Stimulated activated naive B cell treated with anti-CD40 and anti-IgM and Interleukin-4, amounts not matched to agents 10 μg/mL and 1 μg/mL and 100 μg/mL, for 72 hours (primary cell): ENCODE measurements at places on chromosomes 12 and 14.

DNA sequence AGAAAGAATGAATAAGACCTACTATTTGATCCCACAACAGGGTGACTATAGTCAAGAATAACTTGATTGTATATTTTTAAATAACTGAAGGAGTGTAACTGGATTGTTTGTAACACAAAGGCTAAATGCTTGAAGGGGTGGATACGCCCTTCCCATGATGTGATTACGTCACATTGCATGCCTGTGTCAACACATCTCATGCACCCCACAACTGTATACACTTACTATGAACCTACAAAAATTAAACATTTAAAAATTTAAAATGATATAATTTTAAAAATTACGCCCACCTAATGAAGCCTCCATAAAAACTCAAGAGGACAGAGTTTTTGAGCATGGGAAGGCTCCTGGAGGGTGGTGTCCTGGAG is 94.5 kb downstream of the SCARB1 start:
- peaks cover 20% of the 10 kb centered on the region for H3K36me3 ChIP-seq
- H3K4me1 ChIP-seq = peaks cover 62% of the 10 kb centered on the region
- DNase-seq = no peak
- H3K4me3 ChIP-seq = no peak overlapping the region
- peaks cover 12% of the 10 kb centered on the region for H3K27me3 ChIP-seq

GRCh38 chr12:45089411-45090075 is 38.6 kb upstream of the DBX2 start:
- no peak for DNase-seq
- peaks cover 6% of the 10 kb centered on the region for H3K27me3 ChIP-seq
- H3K36me3 ChIP-seq = peaks cover 4% of the 10 kb centered on the region

GRCh38 chr12:473863-474577 is 14.3 kb downstream of the B4GALNT3 start:
- peaks cover 44% of the 10 kb centered on the region for H3K27me3 ChIP-seq
- H3K4me3 ChIP-seq = no peak overlapping the region
- no peak for DNase-seq
- peaks cover 1% of the 10 kb centered on the region for H3K4me1 ChIP-seq

DNA sequence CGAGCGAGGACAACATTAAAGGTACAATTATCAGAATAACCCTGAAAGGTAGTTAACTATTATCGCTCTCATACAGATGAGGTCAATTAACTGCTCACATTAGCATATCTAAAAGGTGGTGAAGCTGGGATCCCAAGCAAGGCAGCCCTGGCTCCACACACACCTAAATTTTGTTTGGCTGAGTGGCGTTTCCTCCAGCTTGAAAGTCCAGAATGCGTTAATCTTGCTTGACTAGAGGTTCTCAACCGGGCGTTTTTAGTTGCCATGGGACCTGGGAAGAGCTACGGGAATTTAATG is 531 bp downstream of the DLGAP5 start:
- H3K4me1 ChIP-seq = peaks cover 7% of the 10 kb centered on the region
- H3K27ac ChIP-seq = no peak overlapping the region
- H3K36me3 ChIP-seq = no peaks in the 10 kb centered on the region
- peak overlapping the region; percentile 84 for H3K4me3 ChIP-seq
- no peaks in the 10 kb centered on the region for H3K27me3 ChIP-seq
- no peak for DNase-seq

DNA sequence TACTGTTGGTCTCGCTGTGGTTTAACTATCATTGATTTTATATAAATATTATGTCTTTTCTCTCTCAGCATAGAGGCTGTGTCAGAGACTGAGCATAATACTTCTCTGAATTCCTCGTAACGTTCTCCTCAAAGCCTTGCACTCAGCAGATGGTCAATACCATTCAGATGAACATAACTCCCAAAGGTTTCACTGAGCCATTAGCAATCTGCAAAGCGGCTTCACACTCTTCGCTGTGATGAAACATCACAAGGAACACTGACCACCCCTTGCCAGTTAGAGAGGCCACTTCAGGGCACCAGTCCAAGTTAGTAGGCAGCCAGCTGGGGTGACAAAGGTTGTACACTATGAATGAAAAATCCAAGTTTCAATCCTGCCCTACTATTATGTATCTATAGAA is 30.1 kb upstream of the STON2 start:
- no peak overlapping the region for H3K27ac ChIP-seq
- no peak for DNase-seq
- H3K27me3 ChIP-seq = peaks cover 54% of the 10 kb centered on the region
- H3K4me3 ChIP-seq = no peak overlapping the region

DNA sequence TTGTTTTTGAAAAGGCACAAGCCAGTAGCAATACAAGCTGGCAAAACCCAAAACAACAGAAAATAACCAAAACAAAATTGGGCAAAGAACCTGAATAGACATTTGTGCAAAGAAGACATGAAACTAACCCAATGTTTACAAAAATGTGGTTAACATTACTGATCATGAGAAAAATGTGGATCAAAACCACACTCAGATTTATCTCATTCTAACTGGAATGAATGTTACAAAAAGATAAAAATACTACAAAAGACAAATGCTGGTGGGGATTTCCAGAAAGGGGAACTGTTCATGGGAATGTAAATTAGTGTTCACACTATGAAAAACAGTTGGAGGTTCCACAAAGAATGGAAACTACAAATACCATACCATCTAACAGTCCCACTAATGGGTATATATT is 26.6 kb downstream of the ASCL4 start:
- H3K27ac ChIP-seq = no peak overlapping the region
- peaks cover 14% of the 10 kb centered on the region for H3K4me1 ChIP-seq
- no peak for DNase-seq
- H3K4me3 ChIP-seq = no peak overlapping the region
- no peaks in the 10 kb centered on the region for H3K36me3 ChIP-seq

DNA sequence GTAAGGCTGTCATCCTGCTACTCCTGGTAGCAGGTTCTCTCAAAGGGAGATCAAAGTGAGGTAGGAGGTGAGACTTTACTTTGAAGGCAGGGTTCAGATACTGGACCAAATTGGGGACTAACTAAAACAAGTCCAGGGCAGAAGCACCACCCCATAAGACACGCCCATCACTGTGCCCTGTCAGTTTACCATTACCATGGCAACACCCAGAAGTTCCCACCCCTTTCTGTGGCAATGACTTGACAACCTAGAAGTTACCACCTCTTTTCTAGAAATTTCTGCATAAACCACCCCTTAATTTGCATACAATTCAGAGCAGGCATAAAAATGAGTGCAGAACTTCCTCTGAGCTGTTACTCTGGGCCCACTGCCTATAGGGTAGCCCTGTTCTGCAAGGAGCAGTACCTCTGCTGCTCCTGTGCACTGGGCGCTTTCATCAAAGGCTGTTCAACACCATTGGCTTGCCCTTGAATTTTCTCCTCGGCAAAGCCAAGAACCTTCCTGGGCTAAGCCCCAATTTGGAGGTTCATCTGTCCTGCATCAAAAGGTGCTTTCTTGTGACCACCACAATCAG is 64.8 kb upstream of the MAX start:
- H3K4me3 ChIP-seq = no peak overlapping the region
- peaks cover 34% of the 10 kb centered on the region for H3K4me1 ChIP-seq
- DNase-seq = no peak
- no peaks in the 10 kb centered on the region for H3K27me3 ChIP-seq
- no peak overlapping the region for H3K27ac ChIP-seq

DNA sequence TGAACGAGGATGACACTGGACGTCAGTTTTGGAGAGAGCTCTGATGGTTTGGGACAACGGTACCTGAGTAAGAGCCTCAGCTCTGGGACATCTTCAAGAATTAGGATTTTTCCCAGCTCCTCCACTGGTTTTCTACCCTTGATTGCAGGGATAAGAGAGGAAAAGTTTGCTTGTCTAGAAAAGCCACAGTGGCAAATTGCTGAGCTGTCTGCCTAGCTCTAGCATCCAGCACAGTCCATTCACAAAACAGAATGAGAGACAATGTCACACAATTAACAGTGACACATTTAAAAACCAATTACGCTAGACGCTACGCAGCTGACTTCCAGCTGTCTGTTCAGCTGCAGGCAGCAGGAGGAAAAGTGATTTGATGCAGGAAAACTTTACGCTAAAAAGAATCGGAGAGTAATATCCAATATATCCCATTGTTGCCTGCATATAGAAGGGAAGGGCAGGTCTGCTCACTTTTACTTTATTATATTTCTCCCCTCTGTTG is 168.1 kb upstream of the PRICKLE1 start:
- no peaks in the 10 kb centered on the region for H3K36me3 ChIP-seq
- no peak for DNase-seq
- no peaks in the 10 kb centered on the region for H3K4me1 ChIP-seq

GRCh38 chr12:123027726-123028445 is 47.4 kb downstream of the ARL6IP4 start:
- H3K27ac ChIP-seq = peak overlapping the region; percentile 44
- H3K27me3 ChIP-seq = no peaks in the 10 kb centered on the region
- no peak overlapping the region for H3K4me3 ChIP-seq
- peaks cover 4% of the 10 kb centered on the region for H3K4me1 ChIP-seq
- H3K36me3 ChIP-seq = peaks cover 8% of the 10 kb centered on the region

- no peak for DNase-seq
- no peaks in the 10 kb centered on the region for H3K27me3 ChIP-seq
- no peaks in the 10 kb centered on the region for H3K4me1 ChIP-seq
- H3K4me3 ChIP-seq = no peak overlapping the region
- no peaks in the 10 kb centered on the region for H3K36me3 ChIP-seq
- H3K27ac ChIP-seq = no peak overlapping the region
These were observed 434.1 kb downstream of the NOVA1 start for GRCh38 chr14:26163761-26164160.

- H3K4me1 ChIP-seq = no peaks in the 10 kb centered on the region
- H3K27me3 ChIP-seq = no peaks in the 10 kb centered on the region
- no peak overlapping the region for H3K4me3 ChIP-seq
- H3K27ac ChIP-seq = no peak overlapping the region
- DNase-seq = no peak
- no peaks in the 10 kb centered on the region for H3K36me3 ChIP-seq
These were observed 19.2 kb downstream of the IL26 start for GRCh38 chr12:68206446-68206845.

- H3K27me3 ChIP-seq = peaks cover 6% of the 10 kb centered on the region
- no peaks in the 10 kb centered on the region for H3K36me3 ChIP-seq
- H3K4me3 ChIP-seq = no peak overlapping the region
- DNase-seq = no peak
- no peak overlapping the region for H3K27ac ChIP-seq
These were observed 13.5 kb upstream of the FAM234B start for GRCh38 chr12:13030541-13031291.

GRCh38 chr14:75927564-75928087 is 54.2 kb downstream of the TGFB3 start:
- H3K27ac ChIP-seq = no peak overlapping the region
- no peak overlapping the region for H3K4me3 ChIP-seq
- no peaks in the 10 kb centered on the region for H3K27me3 ChIP-seq
- no peak for DNase-seq
- no peaks in the 10 kb centered on the region for H3K4me1 ChIP-seq
- H3K36me3 ChIP-seq = peaks cover 17% of the 10 kb centered on the region

DNA sequence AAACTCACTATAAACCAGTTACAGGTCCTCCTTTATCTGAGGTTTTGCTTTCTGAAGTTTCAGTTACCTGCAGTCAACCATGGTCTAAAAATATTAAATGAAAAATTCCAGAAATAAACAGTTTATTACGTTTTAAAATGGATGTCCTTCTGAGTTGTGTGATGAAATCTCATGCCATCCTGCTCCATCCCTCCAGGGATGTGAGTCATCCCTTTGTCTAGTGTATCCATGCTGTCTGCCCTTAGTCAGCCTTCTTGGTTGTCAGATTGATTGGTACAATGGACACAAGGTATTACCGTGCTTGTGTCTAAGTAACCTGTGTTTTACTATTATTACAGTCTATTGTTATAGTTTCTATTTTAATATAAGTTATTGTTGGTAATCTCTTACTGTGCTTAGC is 328.3 kb downstream of the APAF1 start:
- DNase-seq = no peak
- no peaks in the 10 kb centered on the region for H3K36me3 ChIP-seq
- H3K27ac ChIP-seq = no peak overlapping the region
- H3K4me1 ChIP-seq = no peaks in the 10 kb centered on the region

DNA sequence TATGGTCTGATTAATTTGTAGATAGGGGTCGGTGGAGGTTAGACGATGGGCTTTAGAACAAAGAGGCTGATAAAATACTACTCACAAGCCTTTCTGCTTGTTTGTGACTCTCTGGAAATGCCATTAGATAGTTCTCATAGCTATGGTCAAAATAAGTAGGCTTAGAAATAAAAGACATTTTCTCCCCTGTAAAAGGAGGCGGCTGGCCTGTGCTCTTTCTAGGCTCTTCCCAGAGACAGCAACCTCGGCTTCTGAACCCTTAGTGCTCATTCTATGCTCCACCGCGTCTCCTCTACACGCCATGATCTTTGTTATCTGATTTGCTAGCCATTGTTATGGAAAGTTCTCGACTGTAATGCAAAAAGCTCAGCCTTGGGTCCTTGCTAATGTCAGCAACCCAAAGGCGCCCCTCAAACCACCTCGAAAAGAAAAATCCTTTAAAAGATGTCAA is 64.5 kb downstream of the CRADD start:
- DNase-seq = peak; percentile 14
- H3K27me3 ChIP-seq = peaks cover 4% of the 10 kb centered on the region
- H3K36me3 ChIP-seq = no peaks in the 10 kb centered on the region
- peak overlapping the region; percentile 95 for H3K4me3 ChIP-seq
- H3K27ac ChIP-seq = peak overlapping the region; percentile 85

- no peaks in the 10 kb centered on the region for H3K36me3 ChIP-seq
- no peak overlapping the region for H3K4me3 ChIP-seq
- H3K4me1 ChIP-seq = peaks cover 49% of the 10 kb centered on the region
- H3K27me3 ChIP-seq = no peaks in the 10 kb centered on the region
These were observed 84.1 kb upstream of the MED13L start for GRCh38 chr12:116361414-116362223.

- peak; percentile 34 for DNase-seq
- peaks cover 4% of the 10 kb centered on the region for H3K27me3 ChIP-seq
- H3K4me3 ChIP-seq = no peak overlapping the region
- no peak overlapping the region for H3K27ac ChIP-seq
- H3K36me3 ChIP-seq = no peaks in the 10 kb centered on the region
These were observed 7.7 kb upstream of the TMEM132D start for GRCh38 chr12:129911428-129912049.

- H3K27me3 ChIP-seq = peaks cover under 1% of the 10 kb centered on the region
- H3K4me3 ChIP-seq = no peak overlapping the region
- H3K4me1 ChIP-seq = peaks cover 3% of the 10 kb centered on the region
- DNase-seq = no peak
- no peak overlapping the region for H3K27ac ChIP-seq
These were observed 27.9 kb downstream of the WNT5B start for GRCh38 chr12:1656902-1657301.

- H3K4me1 ChIP-seq = peaks cover 6% of the 10 kb centered on the region
- no peak overlapping the region for H3K27ac ChIP-seq
- H3K36me3 ChIP-seq = peaks cover 6% of the 10 kb centered on the region
- no peak overlapping the region for H3K4me3 ChIP-seq
- no peak for DNase-seq
- H3K27me3 ChIP-seq = no peaks in the 10 kb centered on the region
These were observed 10.3 kb downstream of the ACVR1B start for GRCh38 chr12:51961834-51962233.

- H3K27me3 ChIP-seq = no peaks in the 10 kb centered on the region
- H3K4me1 ChIP-seq = no peaks in the 10 kb centered on the region
- DNase-seq = no peak
- H3K27ac ChIP-seq = no peak overlapping the region
- no peak overlapping the region for H3K4me3 ChIP-seq
These were observed 126.2 kb upstream of the SOX5 start for GRCh38 chr12:24075650-24076049.

- peaks cover 44% of the 10 kb centered on the region for H3K4me1 ChIP-seq
- no peak for DNase-seq
- peaks cover 27% of the 10 kb centered on the region for H3K36me3 ChIP-seq
- peak overlapping the region; percentile 97 for H3K27ac ChIP-seq
These were observed 5.0 kb downstream of the LPAR5 start for GRCh38 chr12:6630736-6631135.
